ENCODE measurements at places on chromosomes 12 and 14.

- DNase-seq, result no peak
Measured at GRCh38 chr12:12734054-12734453, 16.9 kb downstream of the CDKN1B start.

DNA sequence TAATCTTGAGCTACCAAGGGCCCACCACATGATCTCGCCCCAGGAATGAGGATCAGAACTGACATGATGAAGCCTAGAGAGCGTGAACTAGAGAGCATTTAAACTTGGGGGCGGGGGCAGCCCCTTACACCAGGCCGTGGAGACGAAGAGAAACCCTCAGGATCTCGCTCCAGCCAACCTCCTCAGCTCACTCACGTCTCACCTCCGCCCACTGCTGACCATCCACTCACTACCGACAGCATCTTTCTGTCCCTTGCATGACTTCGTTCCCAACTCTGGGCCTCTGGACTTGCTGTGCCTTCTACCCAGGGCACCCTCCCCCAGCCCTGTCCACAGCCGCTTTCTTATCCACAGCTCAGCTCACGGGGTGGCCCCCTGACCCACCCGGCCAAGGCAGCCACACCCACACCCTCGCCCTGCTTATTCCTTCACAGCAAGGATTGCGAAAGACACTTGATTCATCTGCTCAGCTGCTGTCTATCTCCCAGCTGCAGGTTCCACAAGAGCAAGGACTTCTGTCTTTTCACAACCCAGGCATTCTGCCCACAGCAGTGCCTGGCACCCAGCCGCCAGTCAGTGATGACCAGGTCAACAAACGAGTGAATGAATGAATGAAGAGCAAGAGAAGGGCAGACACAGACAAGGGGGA lies 6.4 kb downstream of the STX2 start:
- DNase-seq, result no peak

DNA sequence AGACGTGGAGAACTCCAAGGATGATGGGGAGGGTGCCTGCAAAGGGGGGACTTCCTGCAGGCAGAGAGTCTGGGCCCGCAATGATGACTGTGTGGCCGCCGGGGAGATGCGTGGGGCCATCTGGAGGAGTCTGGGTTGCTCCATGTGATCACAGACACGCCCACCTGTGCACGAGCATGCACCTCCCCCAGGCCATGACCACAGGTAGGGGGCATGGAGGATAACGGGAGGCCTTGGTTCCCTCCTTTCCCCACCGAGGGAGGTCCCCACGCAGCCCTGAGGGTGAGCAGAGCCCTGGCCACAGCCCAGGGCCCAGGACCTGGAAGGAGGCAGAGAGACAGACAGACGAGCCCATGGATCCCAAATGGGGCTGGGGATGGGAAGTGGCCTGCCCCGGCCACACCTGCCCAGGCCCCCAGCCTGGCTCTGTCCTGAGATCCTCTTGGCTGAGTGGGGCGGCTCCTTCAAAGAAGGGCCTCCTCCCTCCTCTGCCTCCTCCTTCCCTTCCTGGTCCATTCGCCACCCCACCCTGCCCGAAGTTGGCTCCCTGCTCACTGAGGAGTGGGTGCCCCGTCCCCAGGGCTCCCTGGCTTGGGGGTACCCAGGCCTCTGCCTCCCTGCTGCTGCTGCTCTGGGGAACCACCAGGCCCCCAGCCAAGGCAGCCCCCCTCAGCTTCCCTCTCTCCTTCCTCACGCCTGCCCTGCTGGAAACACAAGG lies 138.2 kb downstream of the CALM1 start:
- DNase-seq, result no peak

- DNase-seq, result no peak
Measured at GRCh38 chr14:45270031-45270430, 17.0 kb upstream of the MIS18BP1 start.

DNA sequence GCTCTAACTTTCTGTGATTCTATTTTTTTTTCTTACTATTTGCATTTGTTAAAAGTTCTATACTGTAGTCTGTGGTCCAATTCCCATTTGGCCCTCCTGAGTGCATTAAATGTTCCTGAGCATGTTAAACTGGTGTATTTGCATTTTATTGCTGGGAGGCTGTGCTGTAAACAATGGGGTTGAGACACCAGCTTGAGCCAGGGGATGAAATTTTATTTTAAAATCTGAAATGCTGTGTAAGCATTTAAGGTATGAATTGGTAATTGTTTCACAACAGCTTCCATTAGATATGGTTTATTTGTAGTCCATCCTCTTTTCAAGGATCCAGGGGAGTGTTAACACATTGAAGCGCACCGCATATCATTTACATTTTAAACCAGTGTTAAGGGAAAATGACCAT lies 89.9 kb upstream of the RFX4 start:
- no peak for DNase-seq

DNA sequence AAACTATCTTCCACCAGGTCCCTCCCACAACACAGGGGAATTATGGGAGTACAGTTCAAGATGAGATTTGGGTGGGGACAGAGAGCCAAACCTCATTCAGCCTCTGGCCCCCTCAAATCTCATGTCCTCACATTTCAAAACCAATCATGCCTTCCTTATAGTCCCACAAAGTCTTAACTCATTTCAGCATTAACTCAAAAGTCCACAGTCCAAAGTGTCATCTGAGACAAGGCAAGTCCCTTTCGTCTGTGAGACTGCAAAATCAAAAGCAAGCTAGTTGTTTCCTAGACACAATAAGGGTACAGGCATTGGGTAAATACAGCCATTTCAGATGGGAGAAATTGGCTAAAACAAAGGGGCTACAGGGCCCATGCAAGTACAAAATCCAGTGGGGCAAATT lies 147.6 kb downstream of the RAD51B start:
- DNase-seq, result no peak

- no peak for DNase-seq
Measured at GRCh38 chr12:1608713-1609119, 14.3 kb upstream of the FBXL14 start.

DNA sequence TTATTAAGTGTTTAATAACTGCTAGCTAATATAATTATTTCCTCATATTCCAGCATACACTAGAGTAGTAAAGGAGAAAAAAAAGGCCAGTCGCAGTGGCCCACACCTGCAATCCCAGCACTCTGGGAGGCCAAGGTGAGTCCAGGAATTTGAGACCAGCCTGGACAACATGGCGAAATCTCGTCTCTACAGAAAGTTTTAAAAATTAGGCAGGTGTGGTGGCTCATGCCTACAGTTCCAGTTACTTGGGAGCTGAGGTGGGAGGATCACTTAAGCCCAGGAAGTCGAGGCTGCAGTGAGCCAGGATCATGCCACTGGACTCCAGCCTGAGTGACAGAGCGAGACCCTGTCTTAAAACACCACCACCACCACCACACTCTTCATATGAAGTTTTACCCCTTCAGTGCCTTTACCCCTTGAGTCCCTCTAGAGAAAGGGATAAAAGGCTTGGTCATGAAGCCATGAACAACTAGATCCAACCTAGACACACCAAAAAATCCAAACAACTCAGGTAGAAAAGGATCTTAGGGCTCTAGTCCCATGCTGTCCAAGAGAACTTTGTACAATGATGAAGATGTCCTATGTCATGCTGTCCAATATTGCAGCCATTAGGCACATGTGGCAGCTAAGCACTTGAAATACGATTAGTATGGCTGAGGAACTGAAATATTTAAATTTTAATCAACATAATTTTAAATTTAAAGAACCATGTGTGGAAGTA lies 29.6 kb downstream of the ATXN2 start:
- DNase-seq, result no peak

- DNase-seq, result no peak
Measured at GRCh38 chr12:66725031-66725430, 46.2 kb upstream of the GRIP1 start.

All from dermis microvascular lymphatic vessel endothelial cell (primary cell).